NCI-H2029 treated with DMSO at 0.1 percent for 48 hours (cell line): ENCODE measurements at places on chromosomes 2 and 18.

- DNase-seq: no peak
Observed at GRCh38 chr2:96574364-96574763, 37.8 kb downstream of the ARID5A start.

DNA sequence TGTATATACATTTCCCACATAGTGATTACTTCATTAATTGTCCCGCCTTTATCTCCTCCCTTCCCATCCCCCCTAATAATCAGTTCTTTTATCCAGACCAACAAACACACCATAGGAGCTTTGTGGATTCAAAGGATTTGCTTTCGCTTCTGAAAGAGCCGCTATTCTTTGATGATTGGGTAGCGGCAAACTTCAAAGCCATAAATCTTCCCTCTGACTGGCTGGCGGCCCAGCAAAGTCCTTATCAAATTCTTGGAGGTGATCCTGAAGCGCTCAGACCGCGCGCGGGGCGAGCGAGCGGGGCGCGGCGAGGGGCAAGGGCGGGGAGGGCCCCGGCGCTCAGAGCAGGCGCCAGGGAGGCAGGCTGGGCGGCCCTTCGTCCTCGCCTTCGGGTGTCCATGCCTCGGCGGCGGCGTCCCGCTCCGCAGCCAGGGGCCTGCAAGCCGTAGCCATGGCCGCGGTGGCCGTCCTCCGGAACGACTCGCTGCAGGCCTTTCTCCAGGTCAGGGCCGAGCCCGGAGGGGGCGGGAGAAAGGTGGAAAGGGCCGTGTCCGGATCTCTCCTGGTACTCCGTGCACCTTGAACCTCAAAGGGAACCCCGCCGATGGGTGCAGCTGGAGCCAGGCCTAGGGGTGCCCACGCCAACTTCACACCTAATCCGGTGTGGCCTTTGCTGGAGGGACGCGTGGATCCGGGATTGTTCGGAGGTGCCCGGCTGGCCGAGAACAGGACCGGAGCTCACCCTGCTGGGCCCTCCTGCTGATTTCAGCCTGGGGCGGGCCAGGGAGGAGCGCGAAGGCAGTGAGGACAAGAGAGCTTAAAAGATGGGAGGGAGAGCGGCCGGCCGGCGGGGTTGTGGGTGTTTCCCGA, at the start of gene SP5:
Gene SP5, plus strand, starts transcription at position 276 of the 870 bp plus-strand sequence. Its CDS starts 176 bp downstream, at position 452.
- peak; percentile 10 for DNase-seq

GRCh38 chr2:172777431-172777830, 41.8 kb downstream of the RAPGEF4 start:
- DNase-seq: no peak

- no peak for DNase-seq
Observed at GRCh38 chr2:85549826-85550225, 10.9 kb downstream of the MAT2A start.

DNA sequence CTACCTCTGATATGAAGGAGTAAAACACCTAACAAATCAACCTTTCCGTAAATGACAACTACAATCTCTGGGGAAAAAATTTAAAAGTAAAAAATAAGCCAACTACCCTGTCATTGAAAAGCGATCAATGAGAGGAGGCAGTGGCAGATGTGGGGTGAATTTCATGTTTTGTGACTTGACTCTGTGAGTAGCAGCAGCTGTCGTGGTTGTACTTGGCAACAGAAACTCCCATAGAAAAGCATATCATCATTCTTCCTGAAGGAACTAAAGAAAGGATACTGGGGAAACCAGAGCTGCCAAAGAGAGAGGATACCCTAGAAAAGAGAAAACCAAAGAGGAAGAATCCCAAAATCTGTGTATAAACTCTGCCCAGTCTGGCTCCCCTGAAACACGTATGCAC, 236.4 kb downstream of the TNS1 start:
- DNase-seq: no peak

- no peak for DNase-seq
Observed at GRCh38 chr18:51430538-51430937, 233.1 kb upstream of the MEX3C start.

DNA sequence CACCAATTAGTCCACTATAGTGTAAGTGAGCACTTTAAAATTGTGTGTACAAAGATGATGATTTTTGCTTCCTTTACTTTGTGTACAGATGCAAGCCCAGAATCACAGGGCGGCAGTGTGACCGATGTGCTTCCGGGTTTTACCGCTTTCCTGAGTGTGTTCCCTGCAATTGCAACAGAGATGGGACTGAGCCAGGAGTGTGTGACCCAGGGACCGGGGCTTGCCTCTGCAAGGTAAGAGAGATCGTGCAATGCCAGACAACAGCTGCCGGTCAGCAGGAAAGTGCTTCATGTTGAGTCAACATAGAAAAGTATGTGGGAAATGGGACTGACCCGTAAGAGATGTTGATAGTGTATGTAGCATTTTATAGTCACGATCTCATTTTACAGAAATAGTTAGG, 156.8 kb upstream of the TTC39C start:
- DNase-seq: peak; percentile 39

- no peak for DNase-seq
Observed at GRCh38 chr2:45888167-45888566, 236.7 kb downstream of the PRKCE start.
